HL-60 (cell line): ENCODE measurements at places on chromosomes 1 and 21.
A peak's percentile ranks its signal among the peaks of the same experiment; 100 is the strongest.

- DNase-seq = no peak
These were observed 8.4 kb downstream of the SYT11 start for GRCh38 chr1:155867766-155868165.

- DNase-seq = no peak
These were observed 17.3 kb downstream of the PDPN start for GRCh38 chr1:13600762-13601453.

- DNase-seq = no peak
These were observed 150.6 kb downstream of the HS2ST1 start for GRCh38 chr1:87064986-87065385.

- no peak for DNase-seq
These were observed 8.2 kb upstream of the IRF2BP2 start for GRCh38 chr1:234617986-234618736.

GRCh38 chr1:72763481-72763880 lies 481.1 kb upstream of the NEGR1 start:
- DNase-seq = no peak

- no peak for DNase-seq
These were observed 33.1 kb upstream of the CEP350 start for GRCh38 chr1:179921472-179921871.

- DNase-seq = no peak
These were observed 3.0 kb upstream of the ATP1B1 start for GRCh38 chr1:169103480-169103893.

- DNase-seq = no peak
These were observed 33.6 kb upstream of the IFNGR2 start for GRCh38 chr21:33369586-33369985.

DNA sequence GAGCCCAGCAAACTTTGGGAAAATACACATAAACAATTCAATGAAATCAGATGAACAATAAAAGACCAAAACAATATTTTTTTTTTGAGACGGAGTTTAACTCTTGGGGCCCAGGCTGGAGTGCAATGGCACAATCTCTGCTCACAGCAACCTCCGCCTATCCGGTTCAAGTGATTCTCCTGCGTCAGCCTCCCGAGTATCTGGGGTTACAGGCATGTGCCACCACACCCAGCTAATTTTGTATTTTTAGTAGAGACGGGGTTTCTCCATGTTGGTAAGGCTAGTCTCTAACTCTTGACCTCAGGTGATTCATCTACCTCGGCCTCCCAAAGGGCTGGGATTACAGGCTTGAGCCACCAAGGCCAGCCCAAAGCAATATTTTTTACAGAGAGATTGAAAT lies 1588.5 kb downstream of the BRINP3 start:
- no peak for DNase-seq

GRCh38 chr1:152869808-152870419 lies 8.2 kb upstream of the SMCP start:
- DNase-seq = peak; percentile 65

- DNase-seq = no peak
These were observed 51.2 kb downstream of the TNFRSF8 start for GRCh38 chr1:12114340-12114683.
